ENCODE measurements at places on chromosomes 5 and 9. TPM values are rescaled to one million over a fixed set of nuclear protein-coding genes. Genes with fewer than 3 reads are reported as not detected.
A peak's percentile ranks its signal among the peaks of the same experiment; 100 is the strongest.

Gene TRAF1
- total RNA-seq, result 0.13 TPM

Gene DOK3
- 4.2 TPM for total RNA-seq

DNA sequence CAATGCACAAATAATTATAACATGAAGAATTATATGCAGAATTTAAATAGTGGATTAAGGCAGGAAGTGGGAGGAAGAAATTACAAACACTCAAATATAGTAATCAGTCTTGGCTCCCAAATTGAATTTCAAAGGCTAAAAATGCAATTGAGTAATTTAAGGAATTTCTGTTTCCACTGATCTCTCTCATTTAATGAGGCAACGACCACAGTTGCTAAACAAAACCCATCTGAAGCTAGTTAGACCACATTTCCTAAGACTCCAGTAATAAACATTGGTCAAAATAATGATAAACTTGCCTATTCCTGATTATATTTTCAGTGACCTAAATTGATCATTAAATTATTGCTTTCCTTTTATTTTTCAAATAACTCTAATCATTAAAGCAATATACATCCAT is 174.3 kb upstream of the GRIN3A start:
- no peak overlapping the region for H3K27ac ChIP-seq
- no peaks in the 10 kb centered on the region for H3K27me3 ChIP-seq
- H3K4me3 ChIP-seq, result no peak overlapping the region
- no peak for DNase-seq

DNA sequence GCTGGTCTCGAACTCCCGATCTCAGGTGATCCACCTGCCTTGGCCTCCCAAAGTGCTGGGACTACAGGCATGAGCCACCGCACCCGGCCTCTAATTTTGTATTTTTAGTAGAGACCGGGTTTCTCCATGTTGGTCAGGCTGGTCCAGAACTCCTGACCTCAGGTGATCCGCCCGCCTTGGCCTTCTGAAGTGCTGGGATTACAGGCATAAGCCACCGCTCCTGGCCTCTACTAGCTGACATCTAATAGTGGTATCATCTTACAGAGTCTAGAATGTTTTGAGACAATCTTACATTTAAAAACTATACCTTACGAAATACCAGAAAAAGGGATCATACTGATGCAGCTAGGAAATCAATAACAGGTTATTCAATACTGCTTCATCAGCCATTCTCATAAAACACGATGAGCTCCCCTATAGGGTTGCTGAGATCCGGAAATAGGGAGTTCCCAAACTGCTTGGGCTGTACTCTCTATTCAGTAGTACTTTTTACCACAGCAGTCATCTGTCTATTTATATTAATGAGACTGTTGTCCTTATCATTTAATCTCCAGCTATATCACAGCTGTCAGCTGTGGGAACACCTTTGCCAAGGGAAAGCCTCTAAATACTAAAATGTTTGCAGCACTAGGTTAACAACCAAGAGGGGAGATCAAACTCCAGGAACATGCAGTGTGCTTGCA is 8.1 kb upstream of the UBE2D2 start:
- H3K4me1 ChIP-seq, result no peaks in the 10 kb centered on the region
- no peak overlapping the region for H3K27ac ChIP-seq
- H3K4me3 ChIP-seq, result no peak overlapping the region
- H3K36me3 ChIP-seq, result no peaks in the 10 kb centered on the region
- DNase-seq, result no peak

GRCh38 chr5:11319836-11320580 is 559.0 kb upstream of the DAP start:
- H3K27me3 ChIP-seq, result no peaks in the 10 kb centered on the region
- H3K36me3 ChIP-seq, result no peaks in the 10 kb centered on the region
- DNase-seq, result peak; percentile 54
- H3K4me1 ChIP-seq, result peaks cover 9% of the 10 kb centered on the region
- no peak overlapping the region for H3K4me3 ChIP-seq

DNA sequence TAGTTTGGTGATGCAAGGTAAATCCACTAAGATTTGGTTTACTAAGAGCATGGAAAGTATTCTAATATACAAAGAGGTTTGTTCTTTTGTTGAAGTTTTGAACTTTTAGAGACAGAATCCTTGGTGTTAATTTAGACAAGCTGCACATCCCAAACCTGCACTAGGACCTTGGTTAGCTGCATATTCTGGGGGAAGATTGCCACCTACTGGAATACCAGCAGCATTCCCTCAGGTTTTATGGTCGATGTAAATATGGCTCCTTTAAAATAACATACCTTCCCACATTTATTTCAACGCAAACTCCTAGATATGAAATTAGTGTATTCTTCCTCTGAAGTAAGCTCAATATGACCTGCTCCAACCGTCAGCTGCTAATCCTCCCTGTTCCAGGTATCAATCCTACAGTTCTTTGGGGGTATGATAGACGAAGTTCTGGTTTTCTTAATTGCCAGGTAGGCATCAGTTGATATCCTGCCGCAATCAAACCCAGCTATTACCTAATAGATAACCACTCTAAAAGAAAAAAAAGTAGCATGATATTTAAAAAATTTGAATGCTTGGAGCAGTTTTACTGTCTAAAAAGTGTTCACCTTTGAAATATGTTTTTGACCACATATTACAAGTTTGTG is 624.1 kb downstream of the ISL1 start:
- no peaks in the 10 kb centered on the region for H3K27me3 ChIP-seq
- peak; percentile 12 for DNase-seq
- H3K27ac ChIP-seq, result no peak overlapping the region
- H3K4me1 ChIP-seq, result no peaks in the 10 kb centered on the region

Gene PCDHB15
- 1.0 TPM for total RNA-seq

Gene ZNF883
- total RNA-seq, result not detected

All from SJSA1 (cell line).